ENCODE measurements at places on chromosomes 11 and 22.

GRCh38 chr22:48890693-48891554, 936.7 kb downstream of the BRD1 start:
- DNase-seq = no peak

DNA sequence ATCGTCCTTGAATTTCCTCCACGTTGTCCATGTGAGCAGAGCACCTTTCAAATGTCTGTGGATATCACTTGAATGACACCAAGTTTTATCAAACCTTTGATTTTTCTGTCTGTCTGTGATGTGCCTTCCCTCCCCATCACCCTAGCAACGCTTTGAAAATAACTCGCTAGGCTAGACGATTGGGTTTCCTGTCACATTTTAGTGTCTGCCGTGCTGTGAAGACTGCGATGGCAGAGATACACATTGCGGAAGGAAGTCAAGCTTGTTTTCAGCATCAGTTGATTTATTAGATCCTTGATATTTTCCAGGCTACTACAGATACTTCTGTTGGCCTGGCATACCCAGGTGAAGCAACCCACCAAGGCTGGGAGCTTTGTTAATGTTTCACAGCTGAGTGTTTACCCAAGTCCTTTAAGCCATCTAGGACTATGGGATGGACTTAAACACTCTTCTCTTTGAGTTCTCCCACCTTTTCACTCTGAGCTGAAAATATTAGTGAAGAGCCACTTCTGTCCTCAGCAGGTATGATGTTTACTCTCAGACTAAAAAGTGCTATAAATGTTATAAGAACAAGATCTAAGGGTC, 93.6 kb upstream of the CD44 start:
- no peak for DNase-seq

DNA sequence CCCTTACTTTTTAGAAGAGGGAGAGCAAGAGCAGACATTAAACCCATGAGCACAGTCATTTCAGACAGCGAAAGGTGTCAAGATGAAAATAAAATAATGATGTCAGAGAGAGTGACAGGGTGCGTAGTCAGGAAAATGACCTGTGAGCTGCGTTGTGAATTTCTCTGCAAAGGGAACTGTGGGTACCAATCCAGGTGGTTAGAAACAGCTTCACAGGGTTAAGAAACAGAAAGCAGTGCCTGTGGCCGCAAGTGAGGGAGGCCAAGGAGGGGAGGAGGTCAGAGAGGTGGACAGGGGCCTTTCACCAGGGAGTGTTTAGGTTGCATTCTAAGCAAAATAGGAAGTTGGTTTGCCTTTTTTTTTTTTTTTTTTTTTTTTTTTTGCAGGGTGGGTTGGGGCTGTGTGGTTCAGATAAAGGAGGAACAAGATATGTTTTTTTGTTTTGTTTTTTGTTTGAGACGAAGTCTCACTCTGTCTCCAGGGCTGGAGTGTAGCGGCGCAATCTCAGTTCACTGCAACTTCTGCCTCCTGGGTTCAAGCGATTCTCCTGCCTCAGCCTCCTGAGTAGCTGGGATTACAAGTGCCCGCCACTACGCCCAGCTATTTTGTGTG, 7.9 kb downstream of the TIGD3 start:
- no peak for DNase-seq

DNA sequence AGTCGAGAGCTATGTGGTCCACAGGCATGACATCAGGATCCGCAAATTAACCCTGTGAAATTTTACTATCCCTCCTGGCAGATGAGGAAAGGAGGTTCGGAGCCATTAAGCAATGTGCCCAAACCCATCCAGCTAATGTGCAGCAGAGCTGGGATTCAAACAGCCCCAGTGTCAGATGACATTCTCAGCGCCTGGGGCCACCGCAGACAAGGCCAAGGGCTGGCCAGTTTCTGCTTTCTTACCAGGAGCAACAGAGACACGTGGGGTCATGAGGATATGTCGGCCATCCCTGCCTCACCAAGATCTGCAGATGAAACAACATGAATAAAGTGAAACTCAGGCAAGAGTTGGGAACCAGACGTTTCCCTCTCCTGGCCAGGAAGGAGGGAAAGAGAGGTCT, 110.2 kb downstream of the TENM4 start:
- no peak for DNase-seq

DNA sequence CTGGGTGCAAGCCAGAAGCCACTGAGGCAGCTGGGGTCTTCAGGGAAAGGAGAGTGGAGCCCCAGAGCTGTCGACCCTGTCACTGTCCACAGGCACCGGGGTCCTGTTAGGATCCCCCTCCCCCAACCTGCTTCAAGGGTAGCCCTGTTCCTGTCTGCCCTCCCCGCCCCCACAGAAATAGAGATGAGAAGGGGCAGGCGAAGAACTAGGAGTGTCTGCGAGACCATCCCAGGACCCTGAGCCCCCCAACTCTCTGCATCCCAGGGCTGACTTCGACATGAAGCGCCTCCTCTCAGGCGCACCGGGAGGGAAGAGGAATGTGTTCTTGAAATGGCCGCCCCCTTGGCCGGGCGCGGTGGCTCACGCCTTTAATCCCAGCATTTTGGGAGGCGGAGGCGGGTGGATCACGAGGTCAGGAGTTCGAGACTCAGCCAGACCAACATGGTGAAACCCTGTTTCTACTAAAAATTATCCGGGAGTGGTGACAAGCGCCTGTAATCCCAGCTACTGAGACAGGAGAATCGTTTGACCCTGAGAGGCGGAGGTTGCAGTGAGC, 607 bp upstream of the ZNF70 start:
- DNase-seq = no peak

- no peak for DNase-seq
These were observed at the start of gene RHOD for GRCh38 chr11:67056267-67057204. RHOD (plus strand) TSS chr11:67056847; CDS start chr11:67056903, 56 bp downstream.

DNA sequence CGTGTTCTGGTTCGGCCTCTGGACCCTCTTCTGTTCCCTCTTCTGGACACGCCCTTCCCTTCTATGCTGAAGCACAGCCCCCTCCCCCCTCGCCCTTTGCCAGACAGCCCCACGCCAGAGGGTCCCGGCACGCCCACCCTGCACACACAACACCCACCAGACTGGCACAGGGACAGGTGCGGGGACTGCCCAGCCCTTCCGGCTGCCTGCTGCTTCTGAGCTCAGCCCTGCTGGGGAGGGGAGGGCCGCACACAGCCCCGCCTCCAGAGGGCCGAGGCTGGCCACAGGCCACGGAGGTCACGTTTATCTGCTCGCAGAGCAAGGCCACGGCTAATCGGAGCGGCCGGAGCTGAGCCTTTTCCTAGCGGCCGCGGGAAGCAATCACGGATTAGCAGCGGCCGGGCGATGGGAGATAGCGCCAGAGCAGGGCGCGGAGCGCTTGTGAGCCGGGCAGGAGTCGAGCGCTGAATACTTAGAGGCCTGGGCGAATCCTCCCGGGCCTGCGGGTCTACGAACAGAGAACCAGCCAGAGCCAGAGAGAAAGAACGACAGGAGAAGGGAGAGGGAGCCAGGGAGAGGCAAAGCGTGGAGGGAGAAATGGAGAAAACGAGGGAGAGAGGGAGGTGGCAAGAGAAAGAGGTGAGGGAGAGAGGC, 21.5 kb downstream of the OTUB1 start:
- no peak for DNase-seq

Data from NCI-H1930 (cell line).